ENCODE measurements at places on chromosomes 3 and 15.

GRCh38 chr3:127655641-127656040 is 17.1 kb upstream of the ABTB1 start:
- DNase-seq: no peak
- H3K4me3 ChIP-seq: no peak overlapping the region
- H3K27ac ChIP-seq: no peak overlapping the region
- no peaks in the 10 kb centered on the region for H3K36me3 ChIP-seq
- no peaks in the 10 kb centered on the region for H3K4me1 ChIP-seq
- peaks cover 18% of the 10 kb centered on the region for H3K27me3 ChIP-seq

- H3K27me3 ChIP-seq: no peaks in the 10 kb centered on the region
- no peak overlapping the region for H3K27ac ChIP-seq
- no peaks in the 10 kb centered on the region for H3K4me1 ChIP-seq
- H3K36me3 ChIP-seq: no peaks in the 10 kb centered on the region
- DNase-seq: no peak
- H3K4me3 ChIP-seq: no peak overlapping the region
Observed at GRCh38 chr3:81995329-81995728, 233.9 kb upstream of the GBE1 start.

- no peak for DNase-seq
- H3K36me3 ChIP-seq: no peaks in the 10 kb centered on the region
- no peaks in the 10 kb centered on the region for H3K27me3 ChIP-seq
- H3K27ac ChIP-seq: no peak overlapping the region
- H3K4me3 ChIP-seq: no peak overlapping the region
- H3K4me1 ChIP-seq: no peaks in the 10 kb centered on the region
Observed at GRCh38 chr3:89173546-89173945, 66.1 kb downstream of the EPHA3 start.

- H3K27ac ChIP-seq: no peak overlapping the region
- DNase-seq: no peak
- H3K4me3 ChIP-seq: no peak overlapping the region
- H3K4me1 ChIP-seq: no peaks in the 10 kb centered on the region
- H3K36me3 ChIP-seq: no peaks in the 10 kb centered on the region
Observed at GRCh38 chr3:25044762-25045710, 383.0 kb upstream of the RARB start.

- no peaks in the 10 kb centered on the region for H3K27me3 ChIP-seq
- H3K4me1 ChIP-seq: no peaks in the 10 kb centered on the region
- no peak overlapping the region for H3K4me3 ChIP-seq
- no peak for DNase-seq
Observed at GRCh38 chr3:9213019-9213634, 36.3 kb downstream of the SRGAP3 start.

GRCh38 chr3:126365351-126366277 is 8.4 kb upstream of the KLF15 start:
- H3K27me3 ChIP-seq: peaks cover 32% of the 10 kb centered on the region
- no peaks in the 10 kb centered on the region for H3K4me1 ChIP-seq
- no peak overlapping the region for H3K4me3 ChIP-seq
- DNase-seq: no peak
- H3K27ac ChIP-seq: no peak overlapping the region

DNA sequence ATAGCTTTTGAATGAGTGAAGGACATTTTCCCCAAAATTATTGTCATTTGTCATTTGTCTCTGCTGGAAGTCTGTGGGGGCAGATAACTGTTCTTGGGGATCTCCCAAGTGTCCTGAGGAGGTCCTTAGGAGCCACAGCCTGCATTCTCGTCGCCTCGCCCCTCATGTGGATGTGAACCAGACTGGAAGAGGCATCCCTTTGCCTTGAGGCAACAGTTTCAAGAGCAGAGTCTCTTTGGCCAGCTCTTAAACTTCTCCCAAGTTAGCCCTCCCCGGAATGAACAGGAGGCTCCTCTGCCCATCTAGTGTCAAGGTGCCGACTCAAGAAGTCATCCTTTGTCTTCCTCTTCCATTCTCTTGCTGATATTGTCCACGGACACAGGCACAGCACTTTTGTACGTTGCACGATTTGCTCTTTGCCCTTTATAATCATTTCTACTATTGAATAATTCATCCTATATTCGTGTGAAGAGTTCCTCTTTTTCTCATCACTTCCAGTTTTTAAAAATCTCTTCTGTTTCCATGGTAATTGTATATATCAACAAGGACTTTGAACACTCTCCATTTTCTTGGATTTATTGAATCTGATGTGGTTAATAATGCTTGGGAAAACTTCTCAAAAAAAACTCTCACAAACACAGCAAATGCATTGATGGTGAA is 40.8 kb upstream of the CD47 start:
- no peak overlapping the region for H3K27ac ChIP-seq
- no peak for DNase-seq
- no peaks in the 10 kb centered on the region for H3K36me3 ChIP-seq
- no peak overlapping the region for H3K4me3 ChIP-seq
- no peaks in the 10 kb centered on the region for H3K27me3 ChIP-seq
- H3K4me1 ChIP-seq: peaks cover 35% of the 10 kb centered on the region

Measured in T-cell (primary cell).